OCI-LY7 (cell line): ENCODE measurements at places on chromosomes 13 and 19. TPM values are rescaled to one million over a fixed set of nuclear protein-coding genes. Genes with fewer than 3 reads are reported as not detected.

The HRC gene
- not detected in 2 replicates for total RNA-seq

- no peak for DNase-seq
Measured at GRCh38 chr13:32811297-32811800, 204.9 kb upstream of the KL start.

The CYP2A7 gene
- total RNA-seq = not detected in 2 replicates

The RAB3A gene
- 6.9 and 8.6 TPM in 2 replicates for total RNA-seq

DNA sequence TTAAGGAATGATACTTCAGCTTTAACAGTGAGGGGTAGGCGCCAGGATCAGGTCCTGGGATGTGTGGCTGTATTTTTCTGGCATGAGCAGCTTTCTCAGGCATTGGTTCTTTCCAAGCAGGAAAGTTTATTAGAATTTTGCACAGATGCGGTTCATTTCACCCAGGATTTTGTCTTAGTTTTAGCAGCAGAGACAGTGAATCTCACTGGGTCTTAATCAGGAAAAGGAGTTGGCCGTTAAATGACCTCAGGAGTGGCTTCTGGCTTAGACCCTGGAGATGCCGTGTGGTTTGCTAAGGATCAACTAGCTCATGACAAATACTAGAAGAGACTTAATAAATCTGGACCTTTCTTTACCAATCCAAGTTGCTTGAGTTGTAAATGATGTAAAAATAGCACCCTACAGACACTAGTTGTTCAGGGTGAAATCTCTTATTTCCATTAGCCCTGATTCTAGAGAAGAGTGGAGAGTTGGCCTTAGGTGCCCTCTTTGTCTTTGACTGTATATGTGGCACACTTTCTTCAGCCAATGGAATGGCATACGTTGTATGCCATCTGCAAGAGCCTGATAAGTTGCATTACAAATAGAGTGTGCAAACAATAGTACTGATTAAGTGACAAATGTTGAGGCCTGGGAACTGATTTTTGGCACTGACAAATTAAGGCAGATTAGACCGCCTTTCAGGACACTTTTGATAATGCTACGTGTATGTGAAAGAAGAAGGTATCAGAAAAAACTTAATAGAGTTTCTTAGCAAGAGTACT lies 34.0 kb downstream of the LRCH1 start:
- no peak for DNase-seq
